ENCODE measurements at places on chromosomes 11 and 22.

- DNase-seq, result no peak
Observed at GRCh38 chr11:44267750-44268613, 42.0 kb downstream of the ALX4 start.

- peak; percentile 35 for DNase-seq
Observed at GRCh38 chr11:116725434-116726221, 47.2 kb downstream of the BUD13 start.

GRCh38 chr11:117612177-117612576 lies 184.8 kb downstream of the DSCAML1 start:
- no peak for DNase-seq

DNA sequence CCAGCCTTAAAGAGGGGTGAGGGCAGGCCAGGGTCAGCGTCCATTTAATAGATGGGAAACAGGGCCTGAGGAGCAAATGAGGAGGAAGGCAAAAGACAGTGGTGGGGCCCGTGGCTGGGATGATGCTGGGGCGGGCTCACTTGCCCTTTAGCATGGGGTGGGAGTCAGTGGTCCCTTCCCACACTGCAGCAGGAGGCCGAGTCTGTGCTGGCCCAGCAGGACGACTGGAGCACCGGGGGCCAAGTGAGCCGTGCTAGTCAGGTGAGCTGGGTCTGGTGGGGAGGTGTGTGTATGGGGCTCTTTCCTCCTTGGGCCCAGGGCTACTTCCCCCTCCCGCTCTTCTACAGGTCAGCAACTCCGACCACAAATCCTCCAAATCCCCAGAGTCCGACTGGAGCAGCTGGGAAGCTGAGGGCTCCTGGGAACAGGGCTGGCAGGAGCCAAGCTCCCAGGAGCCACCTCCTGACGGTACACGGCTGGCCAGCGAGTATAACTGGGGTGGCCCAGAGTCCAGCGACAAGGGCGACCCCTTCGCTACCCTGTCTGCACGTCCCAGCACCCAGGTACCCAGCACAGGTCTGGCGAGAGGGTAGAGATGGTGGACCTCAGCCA lies 12.8 kb downstream of the SCYL1 start:
- no peak for DNase-seq

GRCh38 chr11:63882555-63883242 lies 34.3 kb downstream of the RCOR2 start:
- peak; percentile 53 for DNase-seq

GRCh38 chr11:11668274-11668673 lies 46.5 kb upstream of the GALNT18 start:
- DNase-seq, result no peak

DNA sequence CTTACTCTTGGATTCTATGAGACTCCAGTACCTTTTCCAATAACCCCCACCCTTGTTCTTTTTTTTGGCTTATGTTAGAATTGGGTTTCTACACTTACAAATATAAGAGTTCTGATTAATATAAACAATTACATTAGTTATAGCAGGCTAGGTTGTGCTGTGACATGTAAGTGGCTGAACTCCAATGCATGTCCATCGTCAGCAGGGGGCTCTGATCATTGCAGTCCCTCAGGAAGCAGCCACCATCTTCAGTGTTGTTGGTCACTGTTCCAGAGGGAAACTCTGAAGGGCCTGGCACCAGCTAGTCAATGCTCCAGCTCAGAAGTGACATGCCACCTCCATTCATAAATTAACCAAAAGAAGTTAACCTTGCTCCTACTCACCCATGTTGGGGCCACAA lies 5.6 kb downstream of the LIPT2 start:
- peak; percentile 34 for DNase-seq

- no peak for DNase-seq
Observed at GRCh38 chr11:73392108-73393010, 16.2 kb downstream of the RELT start.

- DNase-seq, result peak; percentile 85
Observed at GRCh38 chr11:7592711-7593110, 78.9 kb downstream of the PPFIBP2 start.

DNA sequence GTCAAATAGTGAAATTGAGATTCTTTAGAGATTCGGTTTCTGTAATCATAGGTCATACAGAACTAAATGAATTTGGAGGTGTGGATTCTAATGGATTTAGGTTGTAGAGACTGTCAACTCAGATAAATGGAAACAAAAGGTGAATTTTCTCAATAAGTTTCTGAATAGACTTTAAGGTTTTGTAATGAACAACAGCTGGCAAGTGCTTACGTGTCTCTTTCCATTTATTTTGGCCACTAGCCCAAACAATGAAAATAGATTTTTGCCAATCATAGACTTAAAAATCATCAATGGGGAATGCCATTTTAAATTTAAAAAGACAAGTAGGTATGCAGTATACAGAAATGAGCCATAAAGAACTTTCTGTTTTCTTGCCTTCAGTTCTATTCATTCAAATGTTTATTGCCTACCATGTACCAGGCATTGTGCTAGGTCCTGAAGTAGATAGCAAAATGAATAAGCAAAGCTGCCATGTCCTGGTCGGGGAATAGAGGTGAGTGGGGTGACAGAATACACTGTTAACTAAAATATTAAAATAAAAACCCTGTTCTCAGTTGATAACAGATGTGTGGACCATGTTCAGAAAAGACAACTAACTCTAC lies 16.9 kb upstream of the TMEM135 start:
- no peak for DNase-seq

DNA sequence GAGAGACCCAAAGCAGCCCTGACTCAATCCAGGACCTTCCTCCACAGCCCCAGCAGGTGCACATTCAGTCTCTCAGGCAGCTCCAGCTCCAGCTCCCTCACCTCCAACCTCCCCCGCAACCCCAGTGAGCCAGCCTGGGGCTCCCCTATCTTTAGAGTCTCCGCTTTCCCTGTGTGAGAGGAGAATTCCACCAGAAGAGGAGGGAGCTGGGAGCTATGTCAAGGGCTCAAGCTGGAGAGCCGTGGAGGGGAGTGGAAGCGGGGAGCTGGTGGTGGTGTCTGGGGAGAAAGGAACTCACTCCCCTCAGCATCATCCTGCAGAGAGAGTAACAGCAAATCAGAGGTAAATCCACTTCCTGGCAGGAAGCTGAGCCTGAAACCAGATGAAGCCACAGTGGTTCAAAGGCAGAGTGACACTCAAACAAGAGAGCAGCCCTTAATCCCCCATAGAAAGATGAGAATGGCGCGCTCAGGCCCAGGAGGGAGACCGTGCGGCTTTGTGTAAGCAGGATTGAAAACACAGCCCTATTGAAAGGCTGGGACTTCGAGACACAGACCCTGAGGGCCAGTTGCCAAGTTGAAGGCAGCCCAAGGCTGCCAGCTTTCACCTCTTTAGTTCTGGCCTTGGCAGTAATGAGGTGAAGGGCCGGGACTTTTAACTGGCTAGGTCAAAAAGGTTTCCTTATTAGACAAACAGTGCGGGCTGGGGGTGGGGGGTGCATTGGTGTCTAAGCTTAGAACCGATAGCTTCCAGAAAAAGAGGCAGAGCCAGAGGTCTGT lies 21.4 kb upstream of the CDON start:
- DNase-seq, result no peak

GRCh38 chr11:118434553-118435289 lies 1.6 kb upstream of the KMT2A start:
- DNase-seq, result peak; percentile 53

GRCh38 chr11:81071606-81072005 lies 1630.8 kb upstream of the TENM4 start:
- DNase-seq, result peak; percentile 0

- no peak for DNase-seq
Observed at GRCh38 chr11:36724742-36725385, 126.8 kb upstream of the RAG2 start.

DNA sequence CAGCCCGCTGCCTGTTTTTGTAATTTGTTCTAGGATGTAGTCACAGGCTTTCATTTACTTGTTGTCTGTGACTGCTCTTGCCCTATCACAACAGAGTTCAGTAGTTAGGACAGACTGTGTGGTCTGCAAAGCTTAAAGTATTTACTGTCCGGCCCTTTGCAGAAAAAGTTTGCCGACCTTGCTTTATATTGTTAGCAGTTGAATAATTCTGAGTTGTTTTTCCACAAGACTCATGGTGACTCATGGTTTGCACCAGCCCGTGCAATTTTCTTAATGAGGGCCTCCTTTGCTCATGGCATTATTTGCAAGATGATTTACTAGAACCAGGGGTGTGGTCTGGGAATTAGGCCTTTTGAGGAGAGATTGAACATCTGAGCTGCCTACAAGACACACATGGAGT lies 110.6 kb downstream of the SCN3B start:
- DNase-seq, result peak; percentile 94

DNA sequence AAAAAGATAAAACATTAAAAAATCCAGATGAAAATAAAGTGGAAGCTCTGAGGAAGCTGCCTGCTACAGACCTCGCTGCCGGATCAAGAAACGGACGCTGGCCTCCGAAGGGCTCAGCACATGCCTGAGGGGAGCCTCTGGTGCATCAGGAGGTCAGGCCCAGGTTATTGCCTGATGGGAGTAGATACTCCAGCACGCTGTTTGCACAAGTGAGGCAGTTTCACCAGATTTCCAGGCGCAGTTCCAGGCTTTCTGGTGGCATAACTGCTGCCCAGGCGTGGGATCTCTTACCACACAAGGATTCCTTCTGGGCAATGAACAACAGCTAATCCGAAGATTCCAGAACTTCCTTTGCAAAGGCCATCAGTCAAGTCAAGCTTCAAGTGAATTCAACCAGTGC lies 154.2 kb downstream of the MPPED1 start:
- DNase-seq, result no peak

GRCh38 chr11:10503221-10503620 lies 37.8 kb downstream of the RNF141 start:
- no peak for DNase-seq

DNA sequence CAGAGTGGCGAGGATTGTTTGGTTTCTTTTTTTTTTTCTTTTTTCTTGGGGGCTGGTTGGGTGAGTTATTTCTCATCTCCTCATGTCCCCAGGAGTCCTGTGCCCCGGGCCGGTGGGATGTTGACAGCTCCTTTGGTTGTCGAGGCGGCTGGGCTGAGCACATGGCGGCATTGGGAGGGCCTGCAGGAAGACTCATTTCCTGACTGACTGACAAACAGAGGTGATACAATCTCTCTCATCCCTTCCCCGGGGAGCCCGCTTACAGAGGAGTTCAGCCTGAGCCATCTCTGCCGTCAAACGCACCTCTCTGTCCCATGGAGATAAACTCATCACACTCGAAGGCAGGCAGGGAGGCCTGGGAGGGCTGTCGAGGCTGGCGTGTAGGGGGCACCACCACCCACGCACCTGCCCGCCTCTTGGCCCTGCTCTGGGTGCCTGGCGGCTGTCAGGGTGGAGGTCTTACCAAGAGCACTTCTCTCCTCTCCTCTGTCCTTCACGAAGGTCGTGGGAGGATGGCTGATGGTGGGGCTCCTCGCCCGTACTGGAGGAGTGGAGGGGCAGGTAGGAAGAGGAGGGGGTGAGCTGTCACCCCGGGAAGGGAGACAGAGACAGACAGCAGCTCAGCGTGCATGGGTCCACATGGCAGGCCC lies 60.0 kb upstream of the NECTIN1 start:
- no peak for DNase-seq

GRCh38 chr11:45045683-45046471 lies 95.2 kb upstream of the TP53I11 start:
- peak; percentile 82 for DNase-seq

DNA sequence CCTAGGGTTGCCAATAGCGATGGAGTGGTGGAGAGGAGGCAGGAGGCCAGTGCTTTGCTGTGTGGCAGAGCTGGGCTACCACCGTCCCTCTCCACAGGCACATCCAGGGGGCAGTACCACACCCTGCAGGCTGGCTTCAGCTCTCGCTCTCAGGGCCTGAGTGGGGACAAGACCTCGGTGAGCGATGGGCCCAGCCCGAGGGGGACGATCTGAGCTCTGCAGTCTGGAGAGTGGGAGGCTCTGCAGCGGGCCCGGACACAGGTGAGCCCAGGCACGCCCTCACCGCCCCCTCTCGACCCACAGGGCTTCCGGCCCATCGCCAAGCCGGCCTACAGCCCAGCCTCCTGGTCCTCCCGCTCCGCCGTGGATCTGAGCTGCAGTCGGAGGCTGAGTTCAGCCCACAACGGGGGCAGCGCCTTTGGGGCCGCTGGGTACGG lies 2.5 kb downstream of the PKP3 start:
- peak; percentile 79 for DNase-seq

GRCh38 chr11:84130646-84131427 lies 844.7 kb upstream of the CCDC90B start:
- no peak for DNase-seq

DNA sequence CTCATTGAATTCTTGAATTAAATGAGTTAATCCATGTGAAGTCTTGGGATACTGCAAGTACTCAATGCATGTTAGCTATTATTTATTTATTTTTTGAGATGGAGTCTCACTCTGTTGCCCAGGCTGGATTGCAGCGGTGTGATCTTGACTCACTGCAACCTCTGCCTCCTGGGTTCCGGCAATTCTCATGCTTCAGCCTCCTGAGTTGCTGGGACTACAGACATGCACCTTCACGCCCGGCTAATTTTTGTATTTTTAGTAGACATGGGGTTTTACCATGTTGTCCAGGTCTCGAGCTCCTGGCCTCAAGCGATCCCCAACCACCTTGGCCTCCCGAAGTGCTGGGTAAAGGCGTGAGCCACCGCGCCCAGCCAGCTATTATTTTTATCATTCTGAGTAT lies 9.4 kb downstream of the MMP7 start:
- no peak for DNase-seq

GRCh38 chr11:15926071-15926470 lies 430.3 kb downstream of the SOX6 start:
- no peak for DNase-seq

DNA sequence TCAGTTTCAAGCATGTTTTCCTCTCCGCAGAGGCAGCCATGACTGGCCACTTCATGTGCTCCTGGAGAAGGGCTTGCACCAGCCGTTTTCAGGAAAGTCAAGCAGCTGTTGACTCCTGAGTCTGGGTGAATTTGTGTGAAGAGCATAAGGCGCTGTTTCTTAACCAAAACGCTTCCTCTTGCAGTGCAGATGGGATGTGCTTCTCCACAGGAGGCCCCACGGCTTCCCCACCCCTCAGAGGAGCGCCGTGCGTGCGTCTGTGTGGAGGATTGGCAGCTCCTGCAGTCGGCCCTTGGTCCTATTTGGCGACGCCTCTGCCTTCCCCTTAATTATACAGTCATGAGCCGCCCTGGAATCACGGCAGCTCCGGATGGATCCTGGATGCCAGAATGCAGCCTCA lies 54.1 kb upstream of the B3GAT1 start:
- DNase-seq, result no peak

- DNase-seq, result no peak
Observed at GRCh38 chr22:21726650-21727049, 8.9 kb downstream of the YPEL1 start.

DNA sequence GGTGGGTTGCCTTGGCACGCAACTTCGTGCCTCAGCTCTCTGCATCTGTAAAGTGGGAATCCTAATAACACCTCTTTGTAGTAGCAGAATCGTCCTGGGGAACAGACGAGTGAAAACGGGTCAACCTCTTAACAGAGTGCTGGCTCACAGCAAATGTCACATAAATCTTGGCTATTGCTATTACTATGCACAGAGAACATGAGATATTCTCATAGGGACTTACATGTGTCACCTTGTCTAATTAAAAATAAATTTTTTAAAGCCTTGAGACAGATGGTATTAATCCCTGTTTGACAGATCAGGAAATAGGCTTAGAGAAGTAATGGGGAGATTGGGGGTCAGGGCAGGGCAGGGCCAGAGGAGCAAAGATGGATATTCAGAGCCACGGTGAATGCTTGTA lies 44.3 kb upstream of the IGSF9B start:
- no peak for DNase-seq

All from M059J (cell line).